ENCODE measurements at places on chromosomes 7 and 10.

DNA sequence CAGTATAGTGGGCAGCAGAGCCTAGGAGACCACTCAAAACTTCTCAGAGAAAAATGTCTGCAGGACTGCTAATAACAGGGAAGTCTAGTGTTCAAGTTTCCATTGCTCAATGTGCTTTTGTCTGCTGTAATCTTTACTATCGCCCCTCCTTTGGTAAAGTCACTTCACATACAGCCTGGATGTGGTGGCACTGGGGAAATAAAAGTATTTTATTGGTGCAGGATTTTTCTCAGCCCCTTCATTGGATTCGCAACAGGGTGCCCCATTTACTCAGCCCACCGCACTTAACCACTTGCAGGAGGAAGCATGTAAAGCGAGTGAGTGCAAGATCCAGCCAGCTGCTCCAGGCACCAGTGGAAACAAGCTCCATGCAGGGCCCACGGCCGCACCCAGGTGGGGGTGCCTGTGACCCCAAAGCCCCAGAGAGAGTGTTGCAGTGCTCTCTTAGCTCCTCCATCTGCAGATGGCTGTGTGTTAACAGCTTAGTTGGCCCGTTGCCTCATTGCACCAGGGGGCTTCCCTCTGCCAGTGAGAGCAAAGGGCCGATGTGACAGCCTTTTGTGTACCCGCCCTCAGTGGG is 163.5 kb upstream of the TMEM72 start:
- DNase-seq = no peak

DNA sequence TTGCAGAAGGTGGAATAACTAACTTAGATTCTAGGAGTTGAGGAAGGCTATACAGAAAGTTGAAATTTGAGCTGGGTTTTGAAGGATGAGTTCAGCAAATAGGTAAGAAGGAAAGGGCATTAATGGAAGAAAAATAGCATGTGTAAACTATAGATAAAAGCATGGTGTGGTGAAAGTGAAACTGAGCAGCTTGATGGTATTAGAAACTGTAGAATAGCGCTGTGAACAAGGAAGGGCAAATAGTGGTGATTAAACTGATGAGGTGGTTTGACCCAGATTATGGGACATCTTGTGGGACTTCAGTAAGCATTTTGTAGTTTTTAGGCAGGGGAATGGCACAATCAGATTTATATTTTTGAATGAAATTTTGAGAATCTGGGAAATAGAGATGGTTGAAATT is 90.5 kb downstream of the EXOC6 start:
- DNase-seq = no peak

GRCh38 chr10:22931948-22932347 is 4.1 kb downstream of the ARMC3 start:
- DNase-seq = peak; percentile 11

GRCh38 chr10:17742918-17743317 is 9.1 kb upstream of the TMEM236 start:
- DNase-seq = peak; percentile 45

DNA sequence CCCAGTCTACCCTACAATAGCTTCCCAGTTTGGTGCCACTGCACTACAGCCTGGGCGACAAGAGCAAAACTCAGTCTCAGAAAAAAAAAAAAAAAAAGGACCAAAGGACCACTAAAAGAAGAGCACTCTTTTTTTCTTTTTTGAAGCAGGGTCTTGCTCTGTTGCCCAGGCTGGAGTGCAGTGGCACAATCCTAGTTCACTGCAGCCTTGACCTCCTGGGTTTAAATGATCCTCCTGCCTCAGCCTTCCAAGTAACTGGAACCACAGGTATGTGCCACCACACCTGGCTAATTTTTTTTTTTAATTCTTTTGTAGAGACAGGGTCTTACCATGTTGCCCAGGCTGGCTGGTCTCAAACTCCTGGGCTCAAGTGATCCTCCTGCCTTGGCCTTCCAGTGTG is 14.0 kb downstream of the PLAU start:
- DNase-seq = no peak
